IMR-90 (cell line): ENCODE measurements at places on chromosomes 6 and 20. TPM values are rescaled to one million over a fixed set of nuclear protein-coding genes. Genes with fewer than 3 reads are reported as not detected.

GRCh38 chr6:71287038-71287437 is 1.6 kb upstream of the OGFRL1 start:
- peak; percentile 11 for DNase-seq
- H3K4me3 ChIP-seq = no peak overlapping the region
- H3K27me3 ChIP-seq = no peaks in the 10 kb centered on the region
- no peak overlapping the region for H3K27ac ChIP-seq
- H3K36me3 ChIP-seq = no peaks in the 10 kb centered on the region

DNA sequence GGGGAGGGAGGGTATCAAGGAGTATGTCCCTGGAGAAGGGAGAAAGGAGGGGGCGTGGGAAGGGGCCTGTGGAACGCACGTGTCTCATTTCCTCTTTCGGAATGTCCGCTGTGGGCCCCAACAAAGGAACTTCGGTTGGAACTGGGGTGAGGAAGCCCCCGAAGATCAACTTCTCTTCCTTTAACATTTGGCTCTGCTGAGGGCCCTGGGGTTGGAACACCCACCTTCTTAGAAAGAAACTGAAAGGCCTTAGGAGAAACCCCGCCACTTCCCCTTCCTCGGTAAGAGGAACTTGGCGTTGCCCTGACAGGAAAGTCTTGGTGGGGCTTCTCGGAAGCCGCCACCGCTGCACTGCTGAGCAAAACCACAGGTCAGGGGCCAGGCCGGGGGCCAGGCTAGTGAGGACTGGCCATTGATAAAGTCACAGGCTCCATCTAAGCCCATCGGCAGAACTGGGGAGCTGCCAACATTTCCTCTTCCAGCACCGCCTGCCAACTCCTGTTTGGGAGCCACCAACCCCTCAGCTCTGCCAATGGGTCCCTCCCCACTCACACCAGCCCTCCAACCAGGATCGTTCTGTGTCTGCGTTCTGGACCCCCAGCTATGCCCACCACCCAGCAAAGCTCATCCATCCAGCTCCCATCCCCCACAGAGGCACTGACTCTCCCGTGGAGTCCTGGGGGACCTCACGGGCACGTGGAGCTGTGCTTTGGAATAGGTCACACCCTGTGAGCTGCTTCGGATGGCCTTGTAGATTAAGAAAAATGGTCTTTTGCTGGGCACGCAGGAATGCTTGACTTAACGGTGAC is 44.8 kb downstream of the FGD2 start:
- H3K36me3 ChIP-seq = no peaks in the 10 kb centered on the region
- no peaks in the 10 kb centered on the region; the same call in 1 of the 2 replicates for H3K27me3 ChIP-seq
- H3K4me3 ChIP-seq = no peak overlapping the region
- DNase-seq = no peak
- peaks cover 6% of the 10 kb centered on the region for H3K4me1 ChIP-seq
- H3K27ac ChIP-seq = no peak overlapping the region

DNA sequence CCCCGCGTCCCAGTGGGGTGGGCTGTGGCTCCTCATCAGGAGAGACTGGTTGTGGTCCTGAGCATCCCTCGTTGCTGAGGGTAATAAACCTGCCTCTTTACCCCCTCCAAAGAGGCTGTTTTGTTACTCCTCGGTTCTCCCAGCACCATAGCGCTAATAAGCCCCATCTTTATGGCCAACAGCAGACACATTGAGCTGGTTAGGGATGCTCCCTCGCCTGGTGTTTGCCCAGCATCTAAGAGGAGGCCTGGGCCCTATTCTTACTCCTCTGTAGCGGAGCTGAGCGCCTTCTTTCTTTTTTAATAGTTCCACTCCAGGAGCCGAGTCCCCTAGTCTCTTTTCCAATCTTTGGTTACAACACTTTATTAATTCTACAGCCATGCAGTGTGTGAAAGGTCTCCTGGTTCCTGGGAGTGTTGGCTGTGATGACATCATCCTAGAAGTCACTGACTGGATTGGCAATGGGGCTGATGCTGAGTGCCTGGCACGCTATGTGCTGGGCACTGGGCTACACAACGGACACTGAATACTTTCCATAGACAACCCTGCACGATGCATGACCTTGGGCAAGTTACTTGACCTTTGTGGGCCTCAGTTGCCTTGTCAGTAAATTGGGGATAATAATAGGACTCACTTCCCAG is 50.6 kb upstream of the CCDC167 start:
- H3K27ac ChIP-seq = no peak overlapping the region
- peaks cover 17% of the 10 kb centered on the region for H3K4me1 ChIP-seq
- peaks cover 8% of the 10 kb centered on the region for H3K27me3 ChIP-seq
- H3K36me3 ChIP-seq = no peaks in the 10 kb centered on the region
- no peak overlapping the region for H3K4me3 ChIP-seq

- H3K27me3 ChIP-seq = no peaks in the 10 kb centered on the region
- H3K36me3 ChIP-seq = no peaks in the 10 kb centered on the region
- no peak overlapping the region for H3K27ac ChIP-seq
- peak; percentile 85 for DNase-seq
- H3K4me3 ChIP-seq = no peak overlapping the region
- peaks cover 9% of the 10 kb centered on the region for H3K4me1 ChIP-seq
These were observed 370.2 kb downstream of the UTRN start for GRCh38 chr6:144655376-144655775.

POM121L2 gene
- not detected in 2 replicates for total RNA-seq

C20orf144 gene
- total RNA-seq = under 0.01 TPM in 2 replicates

RAET1L gene
- total RNA-seq = not detected in 2 replicates

ALDH8A1 gene
- under 0.01 TPM in 2 replicates for total RNA-seq
